ENCODE measurements at places on chromosomes 2 and 18.

DNA sequence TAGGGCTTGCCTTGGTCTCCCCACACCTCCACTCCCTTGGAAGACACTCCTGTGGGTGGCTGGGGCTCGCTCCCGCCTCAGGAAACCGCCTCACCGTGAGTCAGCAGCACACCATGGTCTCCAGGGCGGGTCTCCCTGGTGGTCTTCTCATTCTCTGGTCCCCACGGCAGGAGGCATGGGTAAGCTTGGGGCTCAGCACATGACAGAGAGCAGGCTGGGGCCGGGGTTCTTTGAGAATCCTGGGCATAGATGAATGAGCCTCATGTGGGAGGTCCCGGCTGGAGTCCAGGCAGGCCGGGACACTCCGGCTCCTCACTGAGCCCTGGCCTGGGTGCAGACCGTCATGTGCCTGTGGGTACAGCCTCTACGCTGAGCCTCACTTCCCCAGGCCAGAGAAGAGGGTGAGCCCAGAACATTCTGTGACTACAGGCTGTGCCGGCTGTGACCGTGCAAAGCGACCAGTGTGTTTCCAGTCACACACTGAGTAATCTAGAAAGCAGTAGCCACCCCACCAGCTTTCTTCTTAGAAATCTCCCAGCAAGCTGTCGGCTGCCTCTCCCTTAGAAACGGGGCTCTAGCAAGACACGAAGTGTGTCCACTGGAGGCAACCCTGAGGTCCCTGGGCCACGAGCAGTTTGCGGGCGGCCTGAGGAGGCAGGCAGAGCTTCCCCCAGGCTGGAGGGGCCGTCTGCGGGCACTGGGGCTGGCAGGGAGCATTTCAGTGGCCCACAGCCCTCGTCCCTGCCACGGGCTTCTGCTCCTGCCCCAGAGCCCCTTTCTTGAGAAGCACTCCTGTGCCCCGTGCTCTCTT, 93.1 kb downstream of the RHOB start:
- no peak for DNase-seq

DNA sequence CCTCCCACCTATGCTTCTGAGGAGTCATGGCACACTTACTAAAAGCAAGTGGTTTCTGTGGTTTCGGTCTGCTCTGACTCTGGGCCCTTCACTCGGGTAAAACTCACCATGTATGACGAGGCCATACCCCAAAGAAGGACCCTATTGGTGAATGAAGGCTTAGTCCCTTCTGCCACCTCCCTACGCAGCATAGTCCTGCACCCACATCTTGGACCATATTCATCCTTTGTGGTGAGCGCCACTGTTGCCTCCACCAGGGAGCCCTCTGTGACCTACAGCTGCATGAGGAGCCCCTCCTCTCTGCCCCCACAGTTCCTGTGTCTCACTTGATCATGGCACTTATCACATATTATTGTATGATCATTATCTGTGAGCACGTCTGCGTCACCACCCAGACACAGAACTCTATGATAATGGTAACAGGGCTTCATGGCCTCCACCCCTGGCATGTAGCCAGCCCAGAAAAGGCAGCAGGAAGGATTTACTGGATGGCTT, 113.3 kb downstream of the TFCP2L1 start:
- no peak for DNase-seq

DNA sequence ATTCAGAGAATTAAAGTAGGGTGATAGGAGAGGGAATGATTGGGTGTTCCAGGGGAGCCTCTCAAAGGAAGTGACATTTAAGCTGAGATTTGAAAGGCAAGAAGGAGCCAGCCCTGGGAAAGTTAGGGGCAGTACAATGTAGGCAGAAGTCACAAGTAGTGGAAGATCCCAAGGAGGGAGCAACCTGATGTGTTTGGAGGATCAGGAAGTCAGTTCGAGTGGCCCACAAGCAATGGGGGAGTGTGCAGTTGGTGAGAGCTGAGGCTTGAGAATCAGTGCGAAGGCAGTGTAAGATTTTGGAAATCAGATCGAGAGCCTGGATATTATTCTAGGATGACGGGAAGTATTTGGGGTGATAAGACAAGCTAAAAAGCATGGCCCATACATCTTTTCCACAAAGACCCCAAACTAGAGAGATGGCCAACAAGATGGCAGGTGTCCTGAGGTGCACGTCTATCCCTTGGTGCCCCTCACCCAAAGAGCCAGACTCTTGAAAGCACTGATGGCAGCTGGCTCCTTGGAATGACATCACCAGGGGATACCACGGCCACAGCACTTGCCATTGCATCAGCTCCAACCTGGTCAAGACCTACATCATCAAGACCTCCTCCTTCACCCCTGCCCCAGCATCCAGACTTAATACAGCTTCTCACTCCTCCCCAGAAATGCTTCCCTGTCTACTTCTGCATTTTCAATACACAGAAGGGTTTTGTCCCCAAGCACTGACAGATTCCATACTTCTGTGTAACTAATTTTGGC, 127.3 kb downstream of the BCL2 start:
- DNase-seq = no peak

DNA sequence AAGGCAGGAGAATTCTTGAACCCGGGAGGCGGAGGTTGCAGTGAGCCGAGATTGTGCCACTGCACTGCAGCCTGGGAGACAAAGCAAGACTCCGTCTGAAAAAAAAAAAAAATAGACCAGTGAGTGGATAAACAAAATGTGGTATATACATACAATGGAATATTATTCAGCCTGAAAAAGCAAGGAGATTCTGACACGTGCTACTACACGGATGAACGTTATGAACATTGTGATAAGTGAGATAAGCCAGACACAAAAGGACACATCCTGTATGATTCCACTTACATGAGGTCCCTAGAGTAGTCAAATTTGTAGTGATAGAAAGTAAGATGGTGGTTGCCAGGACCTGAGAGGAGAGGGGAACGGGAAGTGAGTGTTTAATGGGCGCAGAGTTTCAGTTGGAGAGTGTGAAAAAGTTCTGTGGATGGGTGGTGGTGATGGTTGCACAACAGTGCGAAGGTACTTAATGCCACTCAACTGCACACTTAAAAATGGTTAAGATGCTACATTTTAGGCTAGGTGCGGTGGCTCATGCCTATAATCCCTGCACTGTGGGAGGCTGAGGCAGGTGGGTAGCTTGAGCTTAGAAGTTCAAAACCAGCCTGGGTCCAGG, 38.3 kb downstream of the NIFK start:
- DNase-seq = no peak

- no peak for DNase-seq
These were observed 201.8 kb downstream of the ZFP36L2 start for GRCh38 chr2:43024515-43025011.

DNA sequence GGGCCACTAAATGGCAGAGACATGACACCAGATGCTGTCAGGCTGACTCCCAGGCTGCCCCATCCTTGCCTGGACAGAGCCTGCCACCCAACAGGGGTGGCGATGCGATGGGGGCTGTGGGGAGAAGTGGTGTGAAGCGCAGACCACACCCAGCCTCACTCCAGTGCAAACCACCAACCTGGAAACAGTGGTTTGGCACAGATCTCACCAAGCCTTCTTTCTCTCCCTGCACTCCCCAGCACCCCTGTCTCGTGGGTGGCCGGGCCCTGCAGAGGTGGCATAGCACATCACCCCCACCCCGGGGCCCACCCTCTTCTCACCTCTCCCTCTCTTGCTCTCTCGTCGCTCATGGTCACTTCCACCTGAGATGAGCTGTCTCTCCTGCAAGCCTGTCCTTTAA, 32.6 kb downstream of the CIB4 start:
- no peak for DNase-seq

DNA sequence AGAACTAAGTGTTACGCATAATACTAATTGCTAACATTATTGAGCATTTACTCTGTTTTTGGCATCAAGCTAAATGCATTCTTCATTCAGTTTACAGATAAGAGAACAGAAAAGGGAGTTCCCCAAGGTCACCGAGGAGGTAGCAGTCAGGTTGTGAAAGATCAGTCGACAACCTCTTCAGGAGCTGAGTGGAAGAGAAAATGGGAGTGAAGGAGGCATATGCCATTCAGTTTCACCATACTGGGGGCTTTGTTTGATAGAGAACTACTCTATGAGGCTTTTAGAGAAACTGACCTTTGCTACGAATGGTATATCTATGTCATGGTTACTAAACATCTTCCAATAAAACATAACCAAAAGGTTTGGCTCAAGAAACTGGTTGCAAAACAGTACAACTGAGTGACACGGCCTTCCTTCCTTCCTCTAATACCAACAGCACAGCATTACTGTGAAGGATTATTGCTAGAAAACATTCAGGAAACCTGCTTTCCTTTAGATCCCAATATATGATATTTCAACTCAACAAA, 112.1 kb downstream of the RBMS1 start:
- no peak for DNase-seq

DNA sequence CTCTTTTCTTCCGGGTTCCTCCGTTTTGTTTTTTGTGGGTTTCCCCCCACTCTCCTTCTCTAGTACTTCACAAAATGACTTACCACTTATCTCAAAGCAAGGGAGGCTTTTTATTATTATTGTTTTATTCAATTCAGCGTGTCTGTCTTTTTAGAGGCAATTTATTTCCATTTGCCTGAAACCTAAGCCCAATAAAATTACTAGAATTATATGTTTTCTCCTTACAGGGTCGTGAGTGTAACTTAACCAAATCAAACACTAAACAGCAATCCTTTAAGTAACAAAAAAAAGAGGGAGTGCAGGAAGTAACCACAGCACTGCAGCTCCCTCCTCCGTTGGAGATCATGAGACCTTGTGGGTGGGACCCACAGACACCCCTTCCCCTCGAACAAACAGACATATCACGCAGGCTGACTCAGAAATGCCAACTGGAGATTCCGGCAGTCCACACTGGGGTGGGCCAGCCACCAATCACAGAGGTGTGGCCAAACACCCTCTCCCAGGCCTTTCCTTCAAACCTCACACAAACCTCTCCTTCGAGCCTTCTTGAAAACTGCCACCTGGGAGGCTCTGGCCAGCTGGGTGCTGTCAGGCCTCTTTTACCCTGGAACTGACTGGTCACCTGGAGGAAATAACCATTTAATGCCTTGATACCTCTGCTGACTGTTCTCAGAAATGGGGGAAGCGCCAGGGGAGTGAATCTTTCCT, 207.1 kb upstream of the SMAD2 start:
- DNase-seq = no peak

GRCh38 chr18:42053188-42053781, 98.3 kb downstream of the PIK3C3 start:
- DNase-seq = peak; percentile 58

- DNase-seq = no peak
These were observed 123.0 kb downstream of the MTX2 start for GRCh38 chr2:176392249-176392648.

DNA sequence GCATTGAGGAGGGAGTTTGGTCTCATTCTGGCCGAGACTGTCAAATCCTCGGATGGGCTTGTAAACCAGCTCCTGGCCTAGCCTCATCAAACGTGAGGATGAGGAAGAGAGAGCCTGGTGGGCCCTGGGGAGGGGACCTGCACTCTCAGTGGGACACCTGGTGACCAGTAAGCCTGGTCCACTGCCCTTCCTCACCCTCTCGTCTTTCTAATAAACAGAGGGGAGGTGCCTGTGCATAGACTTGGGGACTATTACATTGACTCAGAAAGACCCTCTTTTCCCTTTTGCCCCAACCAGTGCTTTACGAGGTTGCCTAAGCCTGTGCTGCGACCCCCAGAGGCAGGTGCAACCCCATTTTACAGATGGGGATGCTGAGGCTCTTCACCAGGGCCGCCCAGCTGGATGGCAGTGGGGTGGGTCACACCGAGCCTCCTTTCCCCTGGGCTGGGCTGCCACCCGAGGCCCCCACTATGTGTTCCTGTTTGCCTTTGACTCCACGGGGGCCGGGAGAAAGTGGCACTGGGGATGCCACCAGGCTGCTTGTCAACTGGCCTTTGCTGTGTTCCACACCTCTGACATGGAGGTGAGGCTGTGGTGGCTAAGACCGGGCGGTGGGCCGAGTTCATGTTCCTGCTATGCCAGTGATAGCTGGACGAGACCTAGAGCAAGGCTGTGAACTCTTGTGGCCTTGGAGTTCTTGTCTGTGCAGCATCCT, 85.9 kb downstream of the GLI2 start:
- no peak for DNase-seq

- DNase-seq = no peak
These were observed 64.1 kb downstream of the SLC66A2 start for GRCh38 chr18:79887181-79888000.

- no peak for DNase-seq
These were observed 178.6 kb downstream of the ZBTB7C start for GRCh38 chr18:48230467-48231113.

DNA sequence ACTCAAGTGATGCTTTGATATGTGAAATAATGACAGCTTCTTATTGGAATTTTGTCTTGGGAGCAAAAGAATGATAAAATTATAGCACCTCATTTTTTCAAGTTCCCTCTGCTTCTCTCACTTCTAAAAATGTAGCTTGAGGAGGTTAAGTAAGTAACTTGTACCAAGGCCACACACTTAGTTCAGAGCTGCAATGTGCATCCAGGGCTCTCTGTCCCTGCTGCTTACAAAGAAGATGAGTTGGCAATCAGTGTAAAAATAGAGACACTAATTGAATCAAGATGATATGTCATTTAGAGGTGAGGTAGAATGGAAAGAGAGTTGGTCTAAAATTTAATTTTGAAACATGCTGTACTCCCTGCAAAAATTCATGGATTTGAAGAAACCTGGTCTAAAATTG, 312.0 kb upstream of the TNP1 start:
- DNase-seq = no peak

DNA sequence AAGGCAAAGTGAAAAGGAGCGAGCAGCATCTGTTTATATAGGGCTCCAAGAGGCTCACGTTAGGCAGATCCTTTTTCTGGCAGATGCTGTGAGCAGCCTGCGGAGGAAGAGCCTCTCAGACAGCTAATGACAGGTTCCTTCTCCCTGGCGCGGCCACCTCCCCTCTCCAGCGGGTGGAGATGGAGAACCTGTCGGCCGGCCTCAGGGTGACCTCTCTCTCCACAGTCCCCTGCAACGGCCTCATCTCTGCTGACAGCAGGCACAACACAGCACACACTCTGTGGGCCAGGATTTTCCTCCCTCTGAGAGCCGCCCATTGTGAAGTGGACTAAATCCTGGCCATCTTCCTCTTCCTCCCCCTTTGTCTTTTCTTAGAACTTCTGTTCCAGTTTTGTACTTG, 119.8 kb downstream of the PRKCE start:
- DNase-seq = no peak

- DNase-seq = no peak
These were observed 442.4 kb downstream of the EPHA4 start for GRCh38 chr2:221129657-221130056.

DNA sequence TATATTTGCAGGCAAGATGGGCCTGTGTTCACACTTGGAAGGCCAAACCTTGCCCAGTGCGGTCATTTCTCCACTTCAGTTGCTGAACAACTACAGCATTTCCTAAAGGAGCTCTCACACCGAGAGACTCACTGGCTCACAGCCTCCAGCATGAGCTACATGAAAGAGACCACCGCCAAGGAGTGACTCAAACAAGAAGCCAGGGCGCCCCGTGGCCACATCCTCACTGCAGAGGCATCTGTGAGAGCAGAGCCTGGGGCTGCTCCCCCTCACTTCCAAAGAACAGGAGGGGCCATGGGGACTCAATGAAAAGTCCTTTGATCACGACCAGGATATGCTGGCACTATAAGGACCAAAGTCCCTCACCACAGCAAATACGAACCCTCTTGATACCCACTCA, 50.0 kb downstream of the TMEM163 start:
- DNase-seq = peak; percentile 74
